CD4-positive, alpha-beta T cell treated with Interleukin-1 beta for 1 hour (primary cell): ENCODE measurements at places on chromosomes 5 and 9.

DNA sequence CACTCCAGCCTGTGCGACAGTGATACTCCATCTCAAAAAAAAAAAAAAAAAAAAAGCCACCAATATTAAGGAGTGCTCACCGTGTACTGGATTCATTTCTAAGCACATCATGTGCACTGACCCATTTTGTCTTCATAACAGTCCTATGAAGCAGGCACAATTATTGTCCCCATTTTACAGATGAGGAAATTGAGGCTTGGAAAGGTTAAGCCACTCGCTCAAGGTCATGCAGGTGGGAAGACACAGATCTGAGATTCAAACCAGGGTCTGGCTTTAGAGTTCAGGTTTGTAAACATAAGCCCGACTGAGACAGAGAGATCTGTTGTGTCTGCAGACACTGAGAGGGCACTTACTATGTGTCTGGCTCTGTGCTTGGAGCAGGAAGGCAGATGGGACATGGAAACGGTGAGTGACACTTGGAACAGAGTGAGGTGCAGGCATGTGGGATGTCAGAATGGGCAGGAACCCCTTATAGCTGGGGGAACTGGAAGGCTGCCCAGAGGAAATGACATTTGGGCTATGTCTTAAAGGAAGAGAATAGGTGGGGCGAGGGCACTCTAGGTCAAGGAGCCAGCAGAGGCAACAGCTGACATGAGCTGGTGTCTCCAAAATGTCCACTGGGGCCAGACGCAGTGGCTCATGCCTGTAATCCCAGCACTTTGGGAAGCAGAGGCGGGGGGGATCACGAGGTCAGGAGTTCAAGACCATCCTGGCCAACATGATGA is 69.9 kb downstream of the STK10 start:
- no peak for DNase-seq

DNA sequence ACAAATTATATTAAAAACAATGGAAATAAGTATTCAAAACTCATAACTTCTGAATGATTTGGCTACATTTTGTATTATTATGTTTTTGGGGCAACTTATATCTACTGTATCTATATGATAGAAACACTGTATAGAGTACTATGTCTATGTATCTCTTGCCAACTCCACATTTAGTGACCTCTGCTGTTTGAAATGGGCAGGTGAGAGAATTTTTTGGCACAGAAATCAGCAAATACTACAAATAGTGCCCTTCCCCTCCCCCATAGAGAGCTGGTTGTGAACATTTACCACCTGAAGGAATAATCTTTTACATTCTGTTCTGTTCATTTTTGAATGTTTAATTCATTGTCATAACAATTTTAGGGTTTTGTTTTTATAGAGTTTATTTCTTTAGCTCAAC is 545.3 kb downstream of the PDE4D start:
- DNase-seq, result no peak

DNA sequence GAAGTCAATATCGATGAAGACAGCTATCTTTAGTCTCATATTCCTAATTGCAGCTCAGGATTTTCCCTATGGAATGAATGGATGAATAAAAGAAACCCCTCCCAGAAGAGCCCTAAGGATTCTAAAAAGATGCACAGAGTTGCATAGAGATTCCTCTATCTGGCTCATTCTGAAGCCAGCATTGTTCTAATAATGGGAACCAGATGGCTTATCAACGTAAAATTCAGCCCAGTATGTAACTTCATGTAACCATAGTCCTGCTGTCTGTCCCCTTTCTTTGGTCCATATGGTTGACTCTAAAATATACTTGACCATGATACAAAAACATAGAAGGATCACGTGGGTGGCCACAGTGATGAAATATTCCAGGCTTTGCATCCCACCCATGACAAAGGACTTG is 508.6 kb downstream of the RASEF start:
- DNase-seq, result no peak

- DNase-seq, result no peak
Measured at GRCh38 chr5:112276991-112277390, 142.1 kb downstream of the EPB41L4A start.

GRCh38 chr9:87884578-87885459 is 2.1 kb downstream of the SPATA31E1 start:
- no peak for DNase-seq

- no peak for DNase-seq
Measured at GRCh38 chr5:539469-540070, 15.3 kb upstream of the SLC9A3 start.

DNA sequence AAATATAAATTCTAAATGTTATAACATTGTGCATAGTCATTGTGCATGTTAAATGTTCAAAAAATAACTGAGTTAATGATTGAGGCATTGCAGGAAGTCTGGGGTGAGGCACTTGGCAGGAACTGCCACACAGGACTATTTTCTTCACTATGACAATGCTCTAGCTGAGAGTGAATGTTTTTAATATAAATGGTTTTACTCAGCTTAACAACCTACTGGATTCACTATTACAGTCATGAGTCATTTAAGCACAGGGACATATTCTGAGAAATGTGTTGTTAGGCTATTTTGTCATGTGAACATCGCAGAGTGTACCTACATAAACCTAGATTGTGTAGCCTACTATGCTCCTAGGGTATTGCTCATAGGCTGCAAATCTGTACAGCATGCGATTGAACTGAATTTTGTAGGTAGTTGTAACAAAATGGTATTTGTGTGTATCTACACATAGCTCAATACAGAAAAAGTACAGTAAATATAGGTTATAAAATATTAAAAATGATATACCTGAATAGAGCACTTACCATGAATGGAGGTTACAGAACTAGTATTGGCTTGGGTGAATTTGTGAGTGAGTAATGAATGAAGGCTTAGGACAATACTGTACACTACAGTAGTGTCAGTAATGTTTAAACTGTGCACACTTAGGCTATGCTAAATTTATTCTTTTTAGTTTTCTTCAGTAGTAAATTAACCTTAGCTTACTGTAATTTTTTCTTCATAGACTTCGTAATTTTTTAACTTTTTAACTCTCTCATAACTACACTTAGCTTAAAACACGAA is 346.1 kb upstream of the PTGER4 start:
- DNase-seq, result no peak

DNA sequence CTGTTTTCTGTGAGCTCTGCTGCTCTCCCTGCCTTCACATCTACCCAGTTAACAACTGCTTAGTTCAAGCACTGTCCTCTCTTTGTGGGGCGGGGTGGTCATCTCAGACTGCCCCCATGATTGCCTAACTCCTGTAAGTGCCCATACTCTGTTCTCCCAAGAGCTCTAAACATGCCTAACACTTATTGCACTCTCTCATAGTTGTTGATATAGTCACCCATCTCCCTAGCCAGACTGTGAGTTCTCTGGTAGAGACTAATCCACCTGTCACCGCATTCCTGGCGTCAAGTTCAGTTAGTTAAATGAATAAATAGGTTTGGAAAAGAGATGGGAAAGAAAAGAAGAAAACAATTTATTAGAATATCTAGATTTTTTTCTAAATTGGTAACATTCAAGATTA is 18.3 kb upstream of the MUSK start:
- no peak for DNase-seq

GRCh38 chr5:178307267-178308045 is 74.9 kb upstream of the PHYKPL start:
- no peak for DNase-seq

GRCh38 chr5:92543201-92543600 is 1037.8 kb downstream of the NR2F1-AS1 start:
- no peak for DNase-seq

DNA sequence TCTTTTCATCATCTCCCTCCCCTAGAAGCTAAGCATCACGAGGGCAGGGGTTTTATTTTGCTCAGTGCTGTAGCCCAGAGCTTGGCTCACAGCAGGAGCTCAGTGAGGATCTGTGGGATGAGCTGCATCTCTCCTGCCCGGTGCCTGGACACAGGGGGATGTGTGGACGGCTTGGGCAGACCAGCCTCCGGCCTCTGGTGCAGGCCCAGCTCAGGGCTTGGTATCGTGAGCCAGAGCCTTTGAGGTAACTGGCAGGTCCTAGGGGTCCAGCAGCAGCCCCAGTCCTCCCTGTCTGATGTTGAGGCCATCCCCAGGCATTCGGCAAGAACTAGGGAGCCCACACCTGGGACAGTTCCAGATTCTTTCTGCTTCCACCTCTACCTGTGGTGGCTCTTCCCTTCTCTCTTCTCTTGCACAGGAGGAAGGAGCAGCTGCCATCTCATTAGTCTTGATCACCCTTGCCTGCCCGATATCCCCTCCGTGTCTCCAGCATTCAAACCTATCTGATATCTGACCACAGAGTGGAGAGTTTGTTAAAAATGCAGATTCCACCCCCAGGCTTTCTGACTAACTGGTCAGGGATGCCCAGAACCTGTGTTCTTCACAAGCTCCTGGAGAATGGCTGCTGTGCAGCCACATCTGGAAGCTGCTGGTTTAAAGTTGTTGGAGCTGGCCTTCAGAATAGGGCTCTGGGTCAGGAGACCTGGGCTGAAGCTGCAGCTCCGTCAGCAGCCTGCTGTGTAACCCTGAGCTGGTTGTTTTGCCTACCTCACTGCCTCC is 7.9 kb upstream of the SLC6A7 start:
- no peak for DNase-seq

- DNase-seq, result no peak
Measured at GRCh38 chr5:68762201-68762600, 331.6 kb upstream of the SLC30A5 start.

DNA sequence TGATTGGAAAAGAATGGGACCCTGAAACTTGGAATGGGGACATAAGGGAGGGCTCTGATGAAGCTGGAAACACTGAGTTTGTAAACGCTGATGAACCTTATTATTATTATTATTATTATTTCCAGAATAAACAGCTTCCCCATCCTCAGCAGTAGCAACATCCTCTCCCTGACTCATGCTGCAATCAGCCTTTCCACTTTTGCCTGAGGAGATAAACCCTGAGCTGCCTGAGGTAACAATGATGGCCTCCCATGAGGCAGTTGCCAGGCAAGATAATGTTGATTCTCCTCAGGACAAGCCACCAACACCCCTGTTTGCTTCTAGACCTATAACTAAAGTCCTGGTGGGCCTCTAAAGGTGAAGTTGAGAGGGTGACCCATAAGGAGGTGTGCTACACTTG is 139.2 kb upstream of the ATP10B start:
- DNase-seq, result no peak

GRCh38 chr5:43213951-43214350 is 21.9 kb downstream of the NIM1K start:
- DNase-seq, result no peak

- no peak for DNase-seq
Measured at GRCh38 chr9:82191082-82191770, 202.7 kb downstream of the SPATA31D1 start.

DNA sequence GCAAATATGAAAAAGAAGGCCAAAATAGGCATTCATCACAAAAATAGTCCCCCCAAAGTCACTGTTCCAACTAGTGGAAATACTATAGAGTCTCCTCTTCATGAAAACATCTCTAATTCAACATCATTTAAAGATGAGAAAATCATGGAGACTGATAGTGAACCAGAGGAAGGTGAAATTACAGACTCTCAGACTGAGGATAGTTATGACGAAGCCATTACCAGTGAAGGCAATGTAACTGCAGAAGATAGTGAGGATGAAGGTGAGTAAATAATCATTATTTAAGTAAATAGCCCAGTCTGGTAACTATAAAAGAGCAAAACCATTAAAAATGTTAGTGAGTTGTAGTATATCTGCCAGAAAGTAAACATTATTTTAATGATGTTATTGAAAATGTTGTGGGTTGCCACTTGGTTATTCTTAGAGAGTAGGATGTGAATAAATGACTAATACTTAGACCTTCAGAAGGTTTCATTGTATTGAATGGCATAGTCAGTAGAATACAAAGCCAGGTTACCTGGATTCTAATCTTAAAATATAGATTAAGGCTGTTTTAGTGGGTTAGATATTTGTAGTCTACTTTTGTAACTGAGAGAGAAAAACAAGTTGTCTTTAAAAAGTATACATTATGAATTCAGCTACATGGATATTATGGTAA is 16.3 kb downstream of the AGGF1 start:
- no peak for DNase-seq

GRCh38 chr5:38417658-38418017 is 138.8 kb downstream of the LIFR start:
- no peak for DNase-seq

DNA sequence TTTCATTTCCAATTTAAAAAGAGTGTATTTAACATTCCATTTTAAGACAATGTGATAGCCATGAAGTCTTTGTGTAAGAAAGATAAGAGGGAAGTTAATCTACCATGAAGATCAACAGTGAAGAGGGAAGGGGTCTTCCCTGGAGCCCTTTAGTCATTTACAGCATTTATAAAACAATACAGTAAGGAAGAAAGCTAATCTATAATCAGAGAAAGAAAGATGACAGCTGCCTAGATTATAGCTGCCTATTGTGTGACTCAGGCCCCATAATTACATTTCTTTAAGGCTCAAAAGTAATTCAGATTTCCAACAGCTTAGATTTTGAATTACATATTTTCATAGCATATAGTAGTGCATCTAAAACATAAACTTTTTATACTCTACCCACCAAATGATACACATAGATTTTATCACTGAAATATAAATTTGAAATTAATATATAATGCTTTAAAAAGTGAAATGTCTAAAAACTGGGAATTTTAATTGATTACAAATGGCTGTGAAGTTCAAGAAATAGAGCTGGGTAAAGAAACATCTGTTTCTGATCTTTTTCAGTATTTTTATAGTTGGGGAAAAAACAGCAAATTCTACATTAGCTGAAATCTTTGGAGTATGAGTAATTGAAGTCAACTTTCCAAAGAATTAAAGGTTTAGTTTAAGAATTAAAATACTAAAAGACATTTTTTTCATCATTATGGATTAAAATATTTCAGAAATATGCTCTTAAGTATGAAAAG is 89.6 kb downstream of the RIC1 start:
- DNase-seq, result no peak

- DNase-seq, result no peak
Measured at GRCh38 chr5:173807181-173807655, 80.9 kb upstream of the CPEB4 start.

DNA sequence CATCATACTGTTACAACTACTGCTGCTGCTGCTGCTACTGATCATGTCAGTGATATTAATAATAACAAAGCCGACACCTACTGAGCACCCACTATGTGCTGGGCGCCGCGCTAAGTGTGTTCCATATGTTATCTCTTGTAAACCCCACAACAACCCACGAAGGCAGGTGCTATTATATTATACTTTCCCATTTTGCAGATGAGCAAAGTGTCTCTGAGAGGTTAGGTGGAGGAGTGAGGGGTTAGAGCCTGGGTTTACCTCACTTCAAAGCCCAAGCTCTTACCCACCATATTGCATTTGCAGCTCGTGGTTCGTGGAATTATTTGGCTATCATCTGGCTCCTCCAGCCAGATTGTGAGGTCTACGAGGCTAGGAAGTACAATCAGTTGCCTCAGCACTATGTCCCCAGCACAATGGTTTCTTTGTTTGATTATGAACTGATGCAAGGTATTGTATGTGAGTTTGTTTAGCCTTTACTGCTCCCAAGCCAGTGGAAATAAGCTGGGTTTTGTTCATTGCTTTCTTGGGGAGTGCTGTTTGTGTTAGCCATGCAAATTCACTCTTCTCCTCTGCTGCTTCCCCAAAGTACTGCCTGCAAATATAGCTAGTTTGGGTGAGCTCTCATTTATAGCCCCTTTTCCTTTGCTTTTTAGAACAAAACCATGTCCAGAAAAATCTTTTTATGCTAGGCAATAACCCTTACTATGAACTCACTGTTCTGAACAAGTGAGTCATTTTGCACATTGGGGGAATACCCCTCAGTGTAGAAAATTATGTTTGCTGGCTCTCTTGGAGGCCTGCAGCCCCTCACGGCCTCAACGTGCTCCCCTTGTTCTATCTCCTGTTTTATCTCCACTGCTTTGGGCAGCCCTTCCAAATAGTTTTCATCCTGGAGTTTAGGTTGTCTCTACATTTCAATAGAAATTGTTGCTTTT is 47.9 kb downstream of the ALG2 start:
- DNase-seq, result no peak
